ENCODE measurements at places on chromosomes 7 and 10.

GRCh38 chr7:33108554-33109004, 625 bp downstream of the RP9 start:
- DNase-seq: no peak

DNA sequence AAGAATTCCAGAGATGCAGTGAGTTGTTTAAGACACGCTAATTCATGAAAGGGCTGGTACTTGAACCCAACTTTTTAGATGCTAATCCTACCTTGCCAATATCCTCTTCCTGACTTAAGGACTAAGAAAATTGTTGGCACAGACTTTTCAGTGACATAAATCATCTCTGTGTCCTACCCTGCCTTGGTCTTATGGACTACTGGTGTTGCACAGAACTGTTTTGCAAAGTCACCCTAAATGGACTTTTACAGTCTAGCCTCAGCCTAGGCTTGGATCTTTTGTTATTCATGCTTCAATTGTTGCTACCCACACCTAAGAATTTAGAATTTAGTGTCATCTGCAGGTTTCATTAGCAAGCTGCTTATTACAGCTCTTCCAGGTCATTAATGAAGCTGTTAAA, 112.7 kb downstream of the SORCS1 start:
- DNase-seq: no peak

- DNase-seq: no peak
These were observed 5.8 kb downstream of the FLNC start for GRCh38 chr7:128835790-128836641.

GRCh38 chr7:75967055-75967454, 27.3 kb downstream of the TMEM120A start:
- no peak for DNase-seq

- DNase-seq: no peak
These were observed 118.6 kb downstream of the SRPK2 start for GRCh38 chr7:105270117-105270516.

GRCh38 chr7:100891568-100892247, 2.2 kb upstream of the UFSP1 start:
- no peak for DNase-seq

DNA sequence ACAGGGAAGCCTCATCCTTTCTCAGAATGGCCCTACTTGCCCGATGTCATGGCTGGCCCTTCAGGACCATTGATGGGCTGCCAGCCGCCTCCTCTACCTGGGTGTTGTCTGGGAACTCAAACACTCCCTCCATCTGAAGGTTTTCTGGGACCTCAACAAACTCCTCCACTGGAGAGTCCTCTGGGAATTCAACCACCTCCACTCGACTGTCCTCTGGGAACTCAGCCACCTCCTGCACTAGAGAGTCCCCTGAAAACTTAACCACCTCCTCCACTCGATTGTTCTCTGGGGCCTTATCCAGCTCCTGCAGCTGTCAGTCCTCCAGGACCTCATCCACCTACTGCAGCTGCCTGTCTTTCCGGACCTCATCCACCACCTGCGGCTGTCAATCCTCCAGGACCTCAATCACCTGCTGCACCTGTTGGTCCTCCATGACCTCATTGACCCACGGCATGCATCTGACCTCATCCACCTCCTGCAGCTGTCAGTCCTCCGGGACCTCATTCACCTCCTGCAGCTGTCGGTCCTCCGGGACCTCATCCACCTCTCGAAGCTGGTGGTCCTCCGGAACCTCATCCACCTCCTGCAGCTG, 37.1 kb downstream of the MAT1A start:
- no peak for DNase-seq

DNA sequence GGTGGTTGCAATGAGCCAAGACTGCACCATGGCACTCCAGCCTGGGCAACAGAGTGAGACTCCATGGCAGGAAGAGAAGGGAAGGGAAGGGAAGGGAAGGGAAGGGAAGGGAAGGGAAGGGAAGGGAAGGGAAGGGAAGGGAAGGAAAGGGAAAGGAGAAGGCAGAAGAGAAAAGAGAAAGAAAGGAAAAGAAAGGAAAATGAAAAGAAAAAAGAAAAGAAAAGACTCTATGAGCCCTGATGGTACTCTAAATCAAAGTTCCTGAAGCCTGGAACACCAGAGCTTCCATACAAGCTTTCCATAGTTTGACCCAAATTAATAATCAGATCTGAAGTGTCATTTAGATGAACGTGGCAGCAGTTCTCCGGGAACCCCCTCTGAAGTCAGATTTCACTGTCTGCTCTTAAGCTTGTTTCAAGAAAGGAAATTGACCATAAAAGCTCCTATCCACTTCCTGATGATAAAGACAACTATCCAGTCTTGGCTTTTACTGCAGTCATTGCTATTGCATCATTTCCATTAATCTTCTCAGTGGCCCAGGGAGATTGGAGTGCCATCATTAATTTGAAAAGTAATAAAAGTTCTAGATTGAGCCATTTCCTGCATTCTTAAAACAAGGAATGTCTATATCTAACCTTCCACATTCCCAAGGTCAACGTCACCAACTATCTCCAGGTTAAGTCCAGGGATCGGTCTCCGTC, 44.2 kb upstream of the FRMD4A start:
- no peak for DNase-seq

DNA sequence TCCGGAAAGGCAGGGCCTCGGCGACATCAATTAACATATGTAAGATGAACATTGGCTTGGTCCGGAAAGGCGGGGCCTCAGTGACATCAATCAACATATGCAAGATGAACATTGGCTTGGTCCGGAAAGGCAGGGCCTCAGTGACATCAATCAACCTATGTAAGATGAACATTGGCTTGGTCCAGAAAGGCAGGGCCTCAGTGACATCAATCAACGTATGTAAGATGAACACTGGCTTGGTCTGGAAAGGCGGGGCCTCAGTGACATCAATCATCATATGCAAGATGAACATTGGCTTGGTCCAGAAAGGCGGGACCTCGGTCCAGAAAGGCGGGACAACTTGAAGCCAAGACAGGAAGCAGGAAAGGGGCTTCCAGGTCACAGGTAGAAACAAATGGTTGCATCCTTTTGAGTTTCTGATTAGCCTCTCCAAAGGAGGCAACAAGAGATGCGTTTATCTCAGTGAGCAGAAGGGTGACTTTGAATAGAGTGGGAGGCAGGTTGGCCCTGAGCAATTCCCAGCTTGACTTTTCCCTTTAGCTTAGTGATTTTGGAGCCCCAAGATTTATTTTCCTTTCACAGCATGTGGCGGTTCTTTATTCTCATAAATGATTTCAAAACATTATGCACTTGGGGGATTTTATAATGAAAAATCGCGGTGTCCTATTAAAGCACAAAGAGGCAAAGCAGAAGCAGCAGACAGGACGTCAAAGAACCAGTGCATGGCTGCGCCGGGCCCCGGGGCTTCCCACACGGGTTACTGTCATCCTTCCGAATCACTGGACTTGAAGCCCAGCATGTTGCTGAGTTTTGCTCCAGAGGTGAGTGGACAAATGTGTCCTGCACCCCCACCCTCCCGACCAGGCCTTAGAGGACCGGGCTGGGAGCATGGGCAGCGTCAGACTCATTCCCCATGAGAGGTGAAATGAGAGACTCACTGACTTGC, 43.1 kb upstream of the EN2 start:
- DNase-seq: no peak

GRCh38 chr10:59271160-59271559, 91.2 kb downstream of the FAM13C start:
- DNase-seq: no peak

DNA sequence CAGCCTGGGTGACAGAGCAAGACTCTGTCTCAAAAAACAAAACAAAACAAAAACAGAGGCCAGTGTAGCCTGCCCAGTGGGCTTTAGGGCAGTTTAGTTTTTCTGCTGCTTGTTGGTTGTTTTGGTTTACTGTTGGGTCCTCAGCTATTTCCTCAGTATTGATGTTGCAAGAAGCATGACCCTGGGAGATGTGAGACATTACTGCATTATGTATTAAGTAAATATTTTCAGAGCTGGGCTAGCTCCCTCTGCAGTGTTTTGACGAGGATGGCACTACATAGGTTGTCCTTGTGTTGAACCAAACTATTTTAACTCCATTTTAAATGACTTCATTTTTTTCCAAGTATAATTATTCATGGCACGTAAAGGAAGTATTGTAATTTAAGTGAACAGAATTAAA, 4.8 kb downstream of the AKAP9 start:
- no peak for DNase-seq

GRCh38 chr10:33618196-33618595, 283.7 kb upstream of the NRP1 start:
- no peak for DNase-seq

GRCh38 chr10:86944031-86944419, 13.4 kb downstream of the MMRN2 start:
- no peak for DNase-seq

DNA sequence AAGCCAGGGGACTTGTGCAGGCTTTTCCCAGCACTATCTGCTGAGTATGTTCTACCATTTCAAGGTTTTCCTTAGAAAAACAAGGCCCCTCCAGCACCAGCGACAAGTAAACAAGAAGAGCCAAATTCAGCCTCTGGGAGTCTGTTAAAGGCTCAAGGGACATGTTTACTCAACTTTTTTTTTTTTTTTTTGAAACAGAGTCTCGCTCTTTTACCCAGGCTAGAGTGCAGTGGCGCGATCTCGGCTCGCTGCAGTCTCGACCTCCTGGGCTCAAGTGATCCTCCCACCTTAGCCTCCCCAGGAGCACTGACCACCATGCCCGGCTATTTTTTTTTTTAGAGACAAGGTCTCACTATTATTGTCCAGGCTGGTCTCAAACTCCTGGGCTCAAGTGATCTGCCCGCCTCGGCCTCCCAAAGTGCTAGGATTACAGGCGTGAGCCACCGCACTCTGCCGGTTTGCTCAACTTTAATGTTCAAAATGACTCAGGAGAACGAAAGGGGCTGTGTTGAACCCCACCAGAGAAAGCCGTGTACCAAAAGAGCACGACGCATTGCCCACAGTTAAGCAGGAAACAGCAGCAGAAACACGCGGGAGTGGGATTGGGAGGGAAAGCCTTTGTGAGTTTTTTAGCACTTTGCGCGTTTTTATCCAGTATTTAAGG, 772 bp downstream of the PRDX3 start:
- DNase-seq: no peak

- DNase-seq: no peak
These were observed 319.6 kb downstream of the ELMO1 start for GRCh38 chr7:37129035-37129425.

- DNase-seq: peak; percentile 45
These were observed 96.5 kb upstream of the MACROH2A2 start for GRCh38 chr10:69955897-69956740.

DNA sequence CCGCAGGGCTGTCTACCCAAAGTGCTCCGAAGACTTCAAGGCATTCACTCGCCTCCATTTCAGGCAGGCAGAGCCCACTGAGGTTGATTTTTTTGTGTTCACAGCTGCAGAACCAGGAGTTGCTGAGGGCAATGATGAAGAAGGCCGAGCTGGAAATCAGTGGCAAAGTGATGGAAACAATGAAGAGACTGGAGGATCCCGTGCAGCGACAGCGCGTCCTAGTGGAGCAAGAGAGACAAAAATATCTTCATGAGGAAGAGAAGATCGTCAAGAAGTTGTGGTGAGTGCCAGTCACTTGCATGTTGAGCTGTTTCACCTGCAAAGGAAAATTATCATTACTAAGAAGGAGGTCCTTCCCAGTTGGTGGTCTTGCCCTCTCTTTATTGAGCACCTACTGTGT, 210.5 kb downstream of the ARHGAP21 start:
- no peak for DNase-seq

DNA sequence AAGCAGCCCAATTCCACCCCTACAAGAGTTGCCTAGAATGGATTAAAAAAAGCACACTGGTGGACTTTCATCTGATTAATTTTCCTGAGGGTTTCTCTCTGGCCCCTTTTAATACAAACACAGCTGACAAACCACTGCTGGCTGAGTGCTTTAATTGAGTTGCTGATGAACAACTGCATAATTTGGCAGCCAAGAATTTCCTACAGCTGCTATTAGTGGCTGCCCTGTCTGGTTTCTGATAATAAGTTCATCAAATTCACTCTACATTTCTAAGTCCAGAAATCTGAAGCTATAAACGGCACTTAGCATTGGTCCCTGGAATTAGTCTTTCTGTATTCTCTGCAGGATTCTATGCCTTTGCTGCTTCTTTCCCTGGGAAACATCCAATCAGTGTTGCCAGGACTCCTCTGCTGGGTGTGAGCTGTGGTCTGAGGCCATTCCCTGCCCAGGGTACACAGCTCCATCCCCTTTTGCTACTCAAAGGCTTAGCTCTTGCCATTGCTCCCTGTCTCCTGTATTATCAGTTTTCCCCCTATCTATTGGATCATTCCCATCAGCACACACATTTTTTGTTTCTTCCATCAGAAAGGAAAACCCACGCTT, 110.6 kb downstream of the LSM5 start:
- no peak for DNase-seq

- DNase-seq: no peak
These were observed 3.7 kb upstream of the RET start for GRCh38 chr10:43073191-43073590.

- no peak for DNase-seq
These were observed 6.9 kb upstream of the MINDY4 start for GRCh38 chr7:30764030-30764975.

DNA sequence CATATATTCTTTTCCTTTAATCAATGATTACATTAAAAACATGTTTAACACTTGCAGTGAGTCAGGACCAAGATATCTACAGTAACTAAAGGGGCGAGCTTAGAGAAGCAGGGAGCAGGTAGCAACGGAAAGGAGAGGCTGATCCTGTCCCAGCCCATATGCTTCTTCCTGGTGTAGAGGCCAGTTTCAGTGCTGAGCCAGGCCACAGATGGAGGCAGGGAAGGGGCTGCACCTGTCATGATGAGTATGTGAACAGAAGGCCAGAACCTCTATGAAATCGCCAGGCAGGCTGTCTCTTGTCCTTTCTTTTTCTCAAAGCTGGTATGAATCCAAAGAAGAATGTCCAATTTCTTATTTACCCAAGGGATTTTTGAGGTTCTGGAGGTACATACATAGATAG, 16.3 kb downstream of the REEP3 start:
- no peak for DNase-seq

- no peak for DNase-seq
These were observed 113.7 kb upstream of the DIP2C start for GRCh38 chr10:803041-803741.

DNA sequence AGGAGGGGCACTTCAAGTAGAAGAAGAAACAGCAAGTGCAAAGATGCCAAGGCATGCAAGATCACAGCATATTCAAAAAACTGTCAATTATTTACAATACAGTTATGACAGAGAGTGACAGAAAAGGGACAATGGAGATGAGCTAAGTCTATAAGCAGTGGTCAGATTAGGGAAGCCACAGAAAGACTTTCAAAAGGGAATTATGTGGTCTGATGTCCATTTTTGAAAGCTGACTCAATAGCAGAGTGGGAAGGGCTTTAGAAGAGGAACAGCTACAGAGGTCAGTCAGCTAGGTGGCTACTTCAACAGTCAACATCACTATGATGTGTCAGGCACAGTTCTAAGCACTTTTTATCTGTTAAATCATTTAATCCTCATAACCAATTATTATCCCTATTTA, 45.2 kb upstream of the SPOCK2 start:
- no peak for DNase-seq
